Activated T-cell treated with anti-CD3 and anti-CD28 coated beads, Interleukin-2, amount 50 U/mL, for 24 hours (primary cell): ENCODE measurements at places on chromosomes 12 and 14.

- no peak for DNase-seq
These were observed 63.4 kb downstream of the ANO4 start for GRCh38 chr12:100857971-100858370.

DNA sequence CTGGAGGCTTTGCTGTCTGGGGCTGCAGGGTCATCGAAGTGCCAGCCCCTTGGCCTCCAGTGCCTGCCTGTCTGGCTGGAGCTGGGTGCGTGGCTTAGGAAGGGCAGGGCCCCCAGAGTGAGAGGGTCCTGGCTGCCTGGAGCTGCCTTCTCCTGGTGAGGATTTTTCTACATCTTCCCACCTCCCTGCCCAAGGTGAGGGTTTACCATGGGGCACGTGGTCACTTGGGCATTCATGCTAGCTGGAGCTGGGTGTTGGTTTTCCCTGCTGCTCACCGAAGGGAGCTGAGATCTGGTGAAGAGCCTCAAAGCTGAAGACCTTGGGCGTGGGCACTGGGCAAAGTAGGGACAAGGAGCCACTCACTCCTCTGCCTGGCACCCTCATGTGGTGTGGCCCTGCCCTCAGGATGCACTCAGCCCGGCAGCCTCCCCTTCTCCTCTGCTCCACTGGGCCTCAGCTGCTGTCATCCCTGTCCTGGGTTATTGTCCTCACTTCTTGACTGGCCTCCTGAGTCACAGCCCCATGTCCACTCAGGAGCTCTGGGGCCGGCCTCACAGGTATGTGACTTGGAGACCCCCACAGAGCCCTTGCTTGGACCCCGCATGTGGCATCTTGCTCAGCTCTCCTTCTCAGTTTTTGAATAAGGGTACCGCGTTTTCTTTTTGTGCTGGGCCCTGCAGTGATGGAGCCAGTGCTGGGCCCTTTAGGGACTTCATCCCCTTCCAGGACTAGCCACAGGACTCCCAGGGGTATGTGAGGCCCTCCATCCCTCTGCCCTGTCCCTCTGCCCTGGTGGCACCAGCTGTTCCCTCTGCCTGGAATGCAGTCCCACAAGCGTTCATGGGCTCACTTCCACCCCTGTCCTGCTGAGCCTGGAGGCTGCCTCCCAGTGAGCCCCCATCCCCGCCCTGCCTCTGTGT, 1.6 kb downstream of the CEP170B start:
- no peak for DNase-seq

GRCh38 chr14:68784226-68784910, 8.5 kb downstream of the ZFP36L1 start:
- no peak for DNase-seq

DNA sequence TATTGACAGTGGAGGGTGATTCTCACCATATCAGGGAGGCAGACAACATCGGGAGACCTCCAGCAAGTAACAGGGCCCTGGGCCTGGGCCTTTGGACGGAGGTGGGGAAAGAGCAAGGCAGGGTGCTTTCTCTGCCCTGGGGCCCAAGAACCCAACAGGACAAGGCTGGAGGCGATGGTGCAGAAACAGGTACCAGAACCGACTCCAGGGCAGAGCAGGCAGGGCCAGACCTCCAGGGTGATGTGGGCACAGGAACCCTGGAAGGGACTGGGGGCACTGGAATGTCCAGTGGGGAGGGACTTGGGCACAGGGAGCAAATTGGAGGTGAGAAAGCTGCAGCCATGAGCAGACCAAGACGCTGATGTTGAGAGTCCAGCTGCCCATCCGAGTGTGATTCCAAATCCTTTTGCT, 44.4 kb downstream of the PRMT8 start:
- DNase-seq, result no peak

- no peak for DNase-seq
These were observed 398.9 kb downstream of the EGLN3 start for GRCh38 chr14:33551963-33552362.

DNA sequence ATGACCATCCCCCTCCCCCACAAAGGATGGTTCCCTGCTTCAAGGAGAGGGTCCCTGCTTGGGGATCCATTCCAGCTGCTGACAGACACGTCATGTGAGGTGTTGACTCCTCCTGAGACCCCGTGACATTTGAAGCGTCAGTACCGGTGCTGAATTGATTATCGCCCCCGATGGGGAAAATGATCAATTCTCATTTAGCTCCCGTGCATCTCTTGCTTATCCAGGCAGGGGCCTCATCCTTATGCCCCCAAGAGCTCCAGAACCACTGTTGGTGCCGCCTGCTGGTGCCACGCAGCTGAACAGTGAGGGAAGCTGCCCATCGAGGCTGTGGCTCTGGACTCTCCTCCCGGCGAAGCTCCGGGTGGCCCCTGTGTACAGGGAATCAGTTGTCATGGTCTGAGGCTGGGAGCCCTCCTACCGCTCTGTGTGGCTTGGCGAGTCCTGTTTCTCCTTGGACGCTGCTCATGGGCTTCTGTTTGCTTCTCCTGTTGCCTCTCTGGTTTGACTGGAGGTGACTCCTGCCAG, 4.6 kb downstream of the KIF26A start:
- DNase-seq, result no peak

DNA sequence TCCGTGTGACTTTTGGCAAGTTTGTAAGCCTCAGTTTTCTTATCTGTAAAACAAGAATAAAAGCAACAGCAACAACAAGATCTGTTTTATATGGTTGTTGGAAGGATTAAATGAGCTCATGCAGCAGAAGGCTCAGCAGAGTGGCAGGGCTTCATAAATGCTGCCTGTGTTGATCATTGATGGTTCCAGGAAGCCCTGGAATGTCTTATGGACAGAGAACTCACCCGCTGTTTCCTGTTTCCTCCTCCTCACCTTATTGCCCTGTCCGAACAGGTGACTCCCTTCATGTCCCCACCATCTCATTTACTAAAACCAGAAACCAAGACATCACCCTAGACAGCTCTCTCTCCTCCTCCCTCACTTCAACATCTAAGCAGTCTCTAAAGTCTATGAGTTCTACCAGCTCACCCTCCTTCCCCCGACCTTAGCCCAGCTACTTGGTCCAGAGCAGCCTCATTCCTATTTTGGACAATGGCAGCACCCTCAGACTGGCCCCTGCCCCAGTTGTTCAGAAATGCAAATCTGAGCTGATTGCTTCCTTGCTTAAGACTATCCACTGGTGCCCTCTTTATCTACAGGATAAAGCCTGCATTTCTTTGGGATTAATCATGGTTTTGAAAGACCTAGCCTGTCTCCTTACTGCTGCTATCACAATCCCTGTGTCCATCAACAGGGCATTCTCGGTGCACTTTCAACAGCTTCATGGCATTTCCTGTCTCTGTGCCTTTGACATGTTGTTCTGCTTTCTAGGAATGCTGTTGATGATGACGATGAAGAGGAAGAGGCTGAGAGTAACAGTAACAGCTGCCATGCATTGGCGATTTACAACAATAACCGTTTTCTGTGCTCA, 21.4 kb upstream of the GSG1 start:
- no peak for DNase-seq

GRCh38 chr14:92866181-92866752, 56.7 kb upstream of the CHGA start:
- no peak for DNase-seq

- DNase-seq, result no peak
These were observed 7.6 kb upstream of the SPATS2 start for GRCh38 chr12:49359671-49360070.

DNA sequence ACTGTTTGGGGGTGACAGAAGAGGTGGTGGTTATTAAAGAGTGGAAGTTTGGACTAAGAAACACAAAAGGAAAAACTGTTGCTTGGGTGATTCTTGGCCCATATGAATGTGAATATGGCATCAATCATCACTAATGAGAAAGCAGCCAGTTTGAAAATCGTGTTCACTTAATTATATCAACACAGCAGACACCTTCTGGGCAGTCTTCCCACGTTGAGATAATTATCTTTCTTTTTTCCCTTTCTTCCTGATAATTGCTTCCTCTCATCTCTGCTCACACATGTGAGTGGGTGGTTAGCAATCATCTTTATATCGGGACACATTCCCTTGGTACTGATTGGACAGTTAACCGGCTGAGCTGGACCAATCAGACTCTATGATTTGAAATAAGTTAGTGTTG, 539.7 kb downstream of the AACS start:
- no peak for DNase-seq

GRCh38 chr12:88623777-88624548, 43.7 kb upstream of the KITLG start:
- DNase-seq, result no peak

GRCh38 chr12:75581515-75581914, 70.1 kb upstream of the KRR1 start:
- DNase-seq, result no peak

- no peak for DNase-seq
These were observed 36.2 kb downstream of the CHGA start for GRCh38 chr14:92959189-92959531.

DNA sequence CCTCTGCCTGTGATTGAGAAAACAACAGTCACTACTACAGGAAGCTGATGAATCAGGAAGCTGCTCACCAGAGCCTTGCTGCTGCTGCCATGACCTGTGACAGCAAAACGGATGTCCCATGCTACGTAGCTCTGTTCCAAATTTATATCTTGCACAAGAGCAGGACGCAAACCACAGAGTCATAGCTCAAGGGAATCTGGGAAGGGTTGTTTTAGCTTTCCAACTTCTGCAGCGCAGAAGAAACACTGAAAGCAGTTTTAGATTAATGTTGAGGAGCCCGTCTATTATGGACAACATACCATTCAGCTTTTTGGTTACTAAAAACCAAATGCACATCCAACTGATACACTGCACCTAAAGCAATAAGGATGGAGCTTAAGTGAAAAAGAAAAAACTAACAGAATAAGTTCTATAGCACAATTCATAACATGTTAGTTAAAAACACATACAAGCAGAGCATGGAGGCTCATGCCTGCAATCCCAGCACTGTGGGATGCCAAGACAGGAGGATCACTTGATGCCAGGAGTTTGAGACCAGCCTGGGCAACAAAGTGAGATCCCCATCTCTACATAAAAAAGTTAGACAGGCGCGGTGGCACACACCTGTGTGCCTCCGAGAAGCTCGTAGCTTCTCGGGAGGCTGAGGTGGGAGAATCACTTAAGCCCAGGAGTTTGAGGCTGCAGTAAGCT, 1.7 kb upstream of the ANKRD33 start:
- DNase-seq, result peak; percentile 49

DNA sequence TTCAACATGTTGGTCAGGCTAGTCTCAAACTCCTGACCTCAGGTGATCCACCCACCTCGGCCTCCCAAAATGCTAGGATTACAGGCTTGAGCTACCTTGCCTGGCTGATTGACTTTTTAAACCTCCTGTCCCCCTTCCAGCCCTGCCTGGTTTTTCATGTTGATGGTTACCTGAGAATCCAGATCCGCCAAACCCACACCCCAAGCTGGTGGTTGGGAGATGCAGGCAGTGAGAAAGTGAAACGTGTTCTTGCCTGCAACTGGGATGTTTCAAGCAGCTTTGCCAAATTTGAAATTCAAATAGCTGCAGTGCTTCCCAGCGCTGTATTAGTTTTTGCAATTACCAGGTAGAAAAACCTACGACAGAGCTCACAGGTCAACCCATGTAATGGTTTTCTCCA, 238.3 kb upstream of the PWP1 start:
- no peak for DNase-seq

DNA sequence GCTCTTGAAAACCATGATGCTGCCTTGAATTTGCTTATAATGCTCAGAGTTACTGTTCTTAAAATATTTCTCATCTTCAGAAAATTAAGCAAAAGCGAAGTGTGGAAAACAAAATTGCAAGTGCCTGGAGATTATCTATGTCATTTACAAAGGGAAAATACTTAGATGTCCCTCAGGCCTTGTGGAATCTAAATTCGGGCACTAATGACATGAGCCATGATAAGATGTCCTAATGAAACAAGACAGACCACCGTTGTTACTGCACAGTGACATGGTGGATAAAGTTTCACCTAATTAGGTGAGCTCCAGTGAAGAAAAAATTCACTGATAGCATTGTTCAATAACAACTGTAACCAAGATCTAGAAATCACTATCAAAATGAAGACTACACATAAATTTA, 30.4 kb downstream of the PPP1R13B start:
- DNase-seq, result no peak

DNA sequence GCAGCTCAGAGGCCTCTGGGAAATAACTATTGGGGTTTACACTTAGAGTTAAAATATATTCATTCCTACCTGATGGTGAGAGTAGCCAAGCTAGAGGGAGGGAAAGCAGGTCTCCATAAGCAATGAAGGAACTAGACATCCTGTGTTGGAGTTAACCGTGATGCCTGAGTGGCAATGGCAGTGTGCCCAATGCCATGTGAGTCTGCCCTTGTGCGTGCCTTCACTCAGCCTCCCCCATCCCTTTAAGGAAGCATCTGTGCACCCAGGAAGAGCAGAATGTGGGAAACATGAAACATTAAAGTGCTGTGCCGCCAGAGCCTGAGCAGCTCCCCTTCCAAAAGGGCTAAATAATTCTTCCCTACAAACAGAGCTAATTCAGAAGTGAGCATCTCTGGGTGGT, 76.3 kb downstream of the COX16 start:
- DNase-seq, result no peak
